ENCODE measurements at places on chromosomes 1 and 21.
A peak's percentile ranks its signal among the peaks of the same experiment; 100 is the strongest.

- no peak for DNase-seq
Observed at GRCh38 chr1:236341298-236341697, 52.8 kb upstream of the EDARADD start.

DNA sequence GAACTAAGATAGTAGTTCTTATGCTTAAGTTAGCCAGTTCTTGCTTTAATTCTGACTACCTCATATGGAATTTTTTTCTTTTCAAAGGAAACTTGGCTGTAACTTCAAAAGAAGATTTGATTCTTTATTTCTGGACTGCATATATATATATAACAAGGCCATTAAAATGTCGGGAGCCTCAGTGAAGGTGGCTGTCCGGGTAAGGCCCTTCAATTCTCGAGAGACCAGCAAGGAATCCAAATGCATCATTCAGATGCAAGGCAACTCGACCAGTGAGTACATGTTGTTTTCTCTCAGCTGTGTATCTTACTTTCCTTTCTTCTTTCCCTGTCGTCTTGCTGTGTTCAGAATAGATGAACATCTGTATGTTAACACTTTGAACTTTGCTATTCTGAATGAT lies 21.8 kb downstream of the KIF1B start:
- no peak for DNase-seq

DNA sequence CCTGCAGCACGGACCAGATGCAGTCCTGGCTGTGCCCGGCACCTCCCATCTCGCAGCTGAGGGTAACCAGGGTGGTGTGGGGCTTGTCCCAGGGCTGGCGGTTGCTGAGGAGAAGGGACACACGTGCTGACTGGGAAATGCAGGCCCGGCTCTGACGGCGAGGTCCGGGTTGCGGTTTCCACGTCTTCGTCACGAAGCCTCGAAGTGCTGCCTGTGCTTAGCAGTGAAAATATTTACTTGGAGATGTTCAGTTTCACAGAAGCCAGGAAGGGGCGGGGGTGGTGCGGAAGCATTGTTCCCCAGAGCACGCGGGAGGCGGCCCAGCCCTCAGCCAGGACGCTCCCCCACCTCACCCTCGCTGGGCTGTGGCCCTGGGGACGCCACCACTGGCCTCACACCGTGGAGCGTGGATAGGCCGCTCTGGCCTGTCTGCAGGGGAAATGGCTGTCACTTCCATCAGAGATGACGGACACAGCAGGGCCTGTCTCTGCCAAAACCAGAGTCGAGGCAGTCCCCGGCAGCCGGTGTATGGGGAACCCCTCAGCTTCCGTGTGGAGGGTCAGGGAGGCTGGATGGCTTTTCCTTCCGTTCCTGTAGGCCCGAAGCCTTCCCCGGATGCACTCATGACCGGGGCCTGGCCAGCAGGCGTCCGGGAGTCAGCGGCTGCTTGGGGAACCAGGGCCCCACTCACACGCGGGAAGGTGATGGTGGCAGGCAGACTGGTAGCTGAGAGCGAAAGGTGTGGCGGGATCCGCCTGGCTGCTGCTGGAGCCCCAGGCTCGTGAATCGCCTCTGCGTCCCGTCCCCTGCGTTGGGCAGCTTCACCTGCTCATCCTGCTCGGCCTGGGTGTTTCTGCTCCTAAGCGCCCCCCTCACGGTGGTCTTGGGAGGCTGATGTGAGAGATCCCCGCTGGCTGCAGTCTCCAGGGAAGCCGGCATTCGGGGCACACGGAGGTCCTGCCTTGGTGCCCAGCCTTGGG lies 14.7 kb upstream of the POFUT2 start:
- DNase-seq = no peak

DNA sequence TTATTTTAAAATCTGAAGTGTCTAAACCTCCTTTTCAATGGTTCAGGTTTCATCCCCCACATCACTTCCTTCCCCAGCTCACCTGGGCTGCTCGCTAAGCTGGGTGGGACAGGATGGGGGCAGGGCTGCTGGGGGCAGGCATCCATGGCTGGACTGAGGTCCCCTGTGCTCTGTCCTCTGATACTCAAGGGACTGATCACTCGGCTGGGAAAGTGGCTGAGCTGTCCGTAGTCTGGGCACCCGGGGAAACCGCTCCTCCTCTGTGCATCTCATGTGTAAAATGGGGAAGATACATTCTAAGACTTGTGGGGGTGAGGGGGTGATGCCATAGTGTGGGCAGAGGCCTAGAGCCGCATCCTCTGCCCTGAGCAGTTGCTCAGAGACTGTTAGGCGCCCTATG lies 411.2 kb downstream of the MATN1 start:
- no peak for DNase-seq

- no peak for DNase-seq
Observed at GRCh38 chr1:5907966-5908365, 84.3 kb downstream of the NPHP4 start.

GRCh38 chr1:111503585-111504060 lies at the start of the genes ADORA3 and TMIGD3:
TSS of gene ADORA3 (minus strand) at chr1:111503633. CDS start at chr1:111503354, 279 bp downstream.
TSS of gene TMIGD3 (minus strand) at chr1:111503633. CDS start at chr1:111503354, 279 bp downstream.
- no peak for DNase-seq

GRCh38 chr1:78114034-78114956 lies 68.5 kb downstream of the GIPC2 start:
- DNase-seq = peak; percentile 12

DNA sequence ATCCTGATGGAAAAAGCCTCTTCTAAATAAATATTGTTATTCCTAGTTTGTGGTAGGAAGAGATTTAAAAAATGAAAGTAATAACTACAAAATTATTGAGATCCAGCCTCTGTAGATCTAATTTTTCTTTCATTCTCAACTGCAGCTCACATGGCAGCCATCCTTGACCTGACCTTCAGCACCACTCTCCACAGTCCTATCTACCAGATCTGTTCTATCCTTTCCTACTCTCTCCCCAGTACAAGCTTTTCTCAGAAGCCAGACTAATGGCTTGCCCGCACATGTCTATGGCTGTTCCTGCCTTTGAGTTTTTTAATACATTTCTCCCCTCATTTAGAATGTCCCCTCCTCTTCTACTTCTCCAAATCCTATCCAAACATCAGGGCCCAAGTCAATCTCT lies 51.5 kb downstream of the MACO1 start:
- no peak for DNase-seq

- DNase-seq = no peak
Observed at GRCh38 chr1:214332946-214333798, 52.2 kb downstream of the SMYD2 start.

DNA sequence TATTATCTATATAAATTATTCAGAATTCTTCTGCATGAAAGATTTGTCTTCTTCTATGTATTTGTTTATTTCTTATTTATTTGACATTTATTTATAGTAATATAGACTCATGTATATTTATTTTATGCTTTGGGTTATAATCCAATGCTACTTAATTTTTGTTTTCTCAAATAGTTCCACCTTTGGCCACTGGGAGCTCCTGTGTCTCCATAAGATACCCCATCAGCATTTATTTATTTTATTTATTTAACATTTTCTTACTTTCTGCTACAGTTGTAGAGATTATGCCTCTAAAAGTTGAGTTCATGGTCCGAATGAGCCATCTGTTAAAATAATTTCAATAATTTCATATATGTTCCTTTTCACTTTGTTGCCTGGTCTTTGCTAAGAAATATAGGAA lies 289.4 kb downstream of the ADGRL2 start:
- no peak for DNase-seq

DNA sequence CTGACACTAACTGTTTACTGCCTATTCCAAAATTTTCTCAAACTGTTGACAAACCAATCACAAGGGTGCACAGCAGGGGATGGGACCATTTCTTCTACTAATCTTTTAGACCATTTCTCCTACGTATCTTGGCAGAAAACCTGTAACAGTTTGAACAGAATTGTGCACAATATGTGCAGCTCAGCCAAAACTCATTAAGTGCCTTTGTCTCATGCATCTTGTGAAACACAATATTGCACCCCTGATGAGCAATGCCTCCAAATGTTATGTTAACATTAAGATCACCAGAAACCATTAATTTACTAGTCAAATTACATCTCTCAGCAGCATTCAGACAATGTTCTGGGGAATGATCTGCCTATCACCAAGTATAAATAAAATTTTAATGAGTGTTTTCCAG lies 247.5 kb downstream of the NRIP1 start:
- DNase-seq = no peak

DNA sequence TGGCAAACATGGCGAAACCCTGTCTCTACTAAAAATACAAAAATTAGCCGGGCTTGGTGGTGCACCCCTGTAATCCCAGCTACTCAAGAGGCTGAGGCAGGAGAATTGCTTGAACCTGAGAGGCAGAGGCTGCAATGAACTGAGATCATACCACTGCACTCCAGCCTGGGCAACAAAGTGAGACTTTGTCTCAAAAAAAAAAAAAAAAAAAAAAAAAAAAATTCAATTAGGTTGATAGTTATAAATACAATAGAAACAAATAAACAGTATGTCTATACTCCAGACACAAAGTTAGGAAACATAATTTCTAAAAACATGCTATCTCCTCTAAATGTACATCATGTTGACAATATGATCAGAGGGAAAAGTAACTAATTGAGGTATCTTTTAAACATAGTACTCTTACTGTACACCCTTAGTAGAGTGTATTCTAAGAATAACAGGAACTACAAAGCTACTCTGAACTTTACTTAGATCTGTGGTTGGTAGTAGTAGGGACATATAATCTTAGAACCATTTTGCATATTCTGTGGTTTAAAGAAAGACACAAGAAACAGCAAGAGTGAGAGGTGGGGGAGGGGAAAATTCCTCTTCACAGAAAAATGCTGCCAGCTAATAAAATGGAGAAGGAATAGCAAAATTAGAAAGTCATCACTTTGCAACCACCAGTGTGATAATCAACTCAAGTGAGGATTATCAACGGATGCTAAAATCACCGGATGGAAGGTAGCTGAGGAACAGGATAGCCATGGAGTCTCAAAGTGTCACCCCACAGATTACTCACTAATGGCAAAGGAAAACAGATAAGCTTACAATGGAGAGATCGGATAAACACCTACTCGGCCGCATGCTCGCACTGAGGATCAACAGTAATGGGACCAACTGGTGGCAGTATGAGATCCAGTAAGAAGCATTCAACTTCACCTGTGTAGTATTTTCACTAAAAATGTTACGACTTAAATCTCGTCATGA lies 35.0 kb downstream of the MTOR start:
- no peak for DNase-seq

GRCh38 chr1:226001963-226002666 lies 3.0 kb upstream of the SDE2 start:
- peak; percentile 6 for DNase-seq

DNA sequence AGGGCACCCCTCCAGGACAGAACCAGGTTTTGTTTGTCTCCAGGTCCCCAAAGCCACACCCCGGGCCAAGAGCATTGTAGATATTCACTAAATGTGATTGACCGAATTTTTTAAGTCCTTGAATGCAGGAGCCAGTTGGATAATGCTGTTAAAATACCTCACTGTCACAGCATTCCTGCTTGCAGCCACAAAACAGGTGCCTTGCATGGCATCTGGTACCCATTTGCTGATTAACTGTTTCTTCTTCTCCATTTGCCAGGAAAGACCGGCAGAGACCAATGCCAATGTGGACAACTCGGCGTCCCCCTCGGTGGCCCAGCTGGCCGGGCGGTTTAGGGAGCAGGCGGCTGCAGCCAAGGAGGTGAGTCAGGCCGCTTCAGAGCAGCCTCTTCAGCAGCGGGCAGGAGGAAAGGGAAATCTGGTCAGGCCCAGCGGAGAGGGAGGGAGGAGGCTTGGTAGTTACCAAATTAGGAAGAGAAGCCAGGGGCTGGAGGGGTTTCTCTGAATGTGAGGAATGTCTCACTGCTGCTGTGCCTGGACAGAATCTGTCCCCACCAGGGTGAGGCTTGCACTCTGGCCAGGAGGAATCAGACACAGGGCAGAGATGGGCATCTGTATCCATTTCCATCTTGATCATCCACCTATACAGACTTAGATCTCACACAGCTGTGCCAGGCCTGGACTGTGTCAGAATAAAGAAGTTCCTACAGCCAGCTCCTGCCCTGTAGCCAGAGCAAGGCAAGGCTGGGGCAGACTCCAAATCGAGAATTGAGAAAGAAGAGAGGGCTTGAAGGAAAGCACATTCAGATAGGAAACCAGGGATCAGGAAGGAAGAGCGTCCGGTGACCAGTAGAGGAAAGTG lies 37.9 kb upstream of the MPZL1 start:
- no peak for DNase-seq

- no peak for DNase-seq
Observed at GRCh38 chr21:38267991-38268863, 11.4 kb downstream of the KCNJ15 start.

DNA sequence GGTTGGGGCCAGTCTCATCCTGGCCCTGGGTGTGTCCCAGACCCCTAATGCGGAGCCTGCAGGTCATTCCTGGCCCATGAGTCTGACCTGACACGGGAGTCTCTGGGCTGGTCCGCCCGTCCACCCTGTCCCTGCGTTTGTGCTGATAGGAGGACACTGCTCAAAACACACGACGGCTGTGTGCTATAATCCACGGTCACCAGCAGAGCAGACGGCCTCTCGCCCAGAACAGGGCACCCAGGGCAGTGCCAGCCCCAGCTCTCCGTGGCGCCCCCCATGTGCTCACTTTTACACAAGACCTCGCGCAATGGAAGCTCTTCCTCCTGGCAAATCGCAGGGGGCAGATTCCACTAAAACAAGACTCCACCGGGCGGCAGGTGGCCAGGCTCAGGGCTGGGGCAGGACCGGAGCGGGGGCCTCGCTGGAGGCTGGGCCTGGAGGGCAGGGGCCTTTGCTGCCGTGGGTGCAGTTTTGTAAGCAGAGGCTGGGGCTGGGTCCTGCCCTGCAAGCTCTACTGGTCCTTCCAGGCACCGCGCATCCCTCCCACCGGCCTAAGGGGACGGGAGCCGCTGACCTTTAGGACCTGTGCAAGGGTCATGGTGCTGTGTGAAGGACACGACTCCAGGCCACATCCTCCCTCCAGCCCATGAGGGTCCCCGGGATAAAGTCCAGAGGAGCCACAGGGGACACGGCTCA lies 10.6 kb upstream of the SLC19A1 start:
- DNase-seq = no peak

- no peak for DNase-seq
Observed at GRCh38 chr21:23475281-23476219, 2131.7 kb downstream of the MRPL39 start.

GRCh38 chr1:156480411-156481192 lies 20.0 kb downstream of the MEF2D start:
- DNase-seq = peak; percentile 63

DNA sequence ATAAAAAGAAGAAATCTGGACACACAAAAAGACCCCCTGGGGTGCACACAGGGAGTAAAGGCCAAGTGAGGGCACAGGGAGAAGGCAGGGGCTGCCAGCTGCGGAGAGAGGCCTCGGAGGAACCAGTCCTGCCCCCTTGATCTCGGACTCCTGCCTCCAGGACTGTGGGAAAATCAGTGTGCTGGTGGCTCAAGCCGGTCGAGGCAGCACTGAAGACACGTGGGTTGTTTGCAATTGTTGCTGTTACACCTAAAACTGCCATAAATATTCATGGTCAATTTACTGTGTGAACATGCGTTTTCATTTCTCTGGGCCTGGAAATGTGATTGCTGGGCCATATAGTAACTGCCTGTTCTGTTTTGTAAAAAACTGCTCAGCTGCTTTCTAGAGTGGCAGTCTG lies 18.5 kb downstream of the IBA57 start:
- no peak for DNase-seq

GRCh38 chr21:44027607-44028286 lies 15.6 kb downstream of the TRAPPC10 start:
- DNase-seq = no peak

- DNase-seq = no peak
Observed at GRCh38 chr1:54371038-54371941, 34.9 kb downstream of the SSBP3 start.
